RWPE2 (cell line): ENCODE measurements at places on chromosomes 3 and 15.

DNA sequence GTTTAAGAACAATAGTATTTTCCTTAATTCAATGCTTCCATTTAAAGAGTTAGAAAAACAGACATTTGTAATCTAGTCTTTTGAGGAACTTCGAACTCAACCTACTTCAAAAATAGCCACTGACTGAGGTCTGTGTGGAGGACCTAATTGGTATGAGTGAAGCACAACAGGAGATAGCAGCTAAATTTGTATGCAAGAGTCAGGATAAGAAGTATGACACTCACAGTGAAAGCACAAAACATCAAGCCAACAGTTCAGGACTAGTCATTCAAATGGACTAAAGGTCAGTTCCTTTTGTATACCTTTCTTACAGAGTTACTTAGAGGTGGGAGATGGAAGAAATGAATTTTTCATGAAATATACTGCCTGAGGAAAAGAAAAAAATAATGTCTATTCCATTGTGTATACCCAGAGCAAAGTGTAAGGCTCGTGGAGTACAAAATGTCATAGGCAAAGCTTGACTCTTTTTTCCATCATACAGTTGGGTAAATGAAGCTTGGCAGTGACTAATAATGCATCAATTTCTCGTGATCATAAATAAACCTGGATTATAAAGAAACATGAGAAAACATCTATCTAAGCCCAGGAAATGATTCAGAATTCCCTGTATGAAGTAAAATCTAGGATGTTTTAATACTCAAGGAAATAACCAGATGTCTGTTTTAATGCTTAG lies 1005.2 kb upstream of the CADM2 start:
- peaks cover 25% of the 10 kb centered on the region for H3K4me1 ChIP-seq
- no peak overlapping the region for H3K4me3 ChIP-seq
- H3K36me3 ChIP-seq: no peaks in the 10 kb centered on the region
- no peaks in the 10 kb centered on the region for H3K27me3 ChIP-seq

DNA sequence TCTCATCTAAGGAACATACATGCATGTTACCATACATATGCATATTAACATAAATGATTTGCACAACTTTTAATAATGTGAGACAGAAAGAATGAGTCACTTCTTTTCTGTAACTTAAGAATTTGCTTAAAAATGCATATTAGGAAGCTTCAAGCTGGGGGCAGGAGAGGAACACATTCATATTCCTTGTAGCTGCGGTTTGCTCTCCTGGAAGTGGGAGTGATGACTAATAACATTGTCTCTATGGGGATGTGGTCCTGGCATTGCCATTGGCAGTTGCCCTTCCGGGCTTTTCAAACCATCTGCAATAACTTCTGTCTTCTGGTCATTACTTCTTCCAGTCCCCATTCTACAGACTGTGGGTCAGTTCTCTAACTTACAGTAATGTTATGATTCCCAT lies 15.6 kb downstream of the CHST2 start:
- H3K4me3 ChIP-seq: no peak overlapping the region
- peaks cover 23% of the 10 kb centered on the region for H3K4me1 ChIP-seq
- no peaks in the 10 kb centered on the region for H3K36me3 ChIP-seq

DNA sequence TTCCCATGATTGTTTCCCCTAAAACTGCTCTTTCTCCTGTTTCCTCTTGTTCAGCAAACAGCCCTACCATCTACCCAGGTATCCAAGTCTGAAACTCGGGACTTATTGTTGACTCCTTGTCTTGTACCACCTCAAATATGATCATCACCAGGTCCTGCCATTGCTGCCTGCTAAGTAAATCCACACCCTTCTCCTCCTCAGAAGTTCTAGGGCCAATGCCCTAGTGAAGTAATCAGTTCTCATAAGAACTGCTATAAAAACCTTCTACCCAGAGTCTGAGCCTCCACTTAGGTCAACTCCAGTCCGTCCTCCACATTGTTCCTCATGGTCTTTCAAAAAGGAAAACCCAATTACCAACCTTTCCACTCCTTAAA lies 77.0 kb upstream of the IL12A start:
- no peaks in the 10 kb centered on the region for H3K36me3 ChIP-seq
- H3K4me3 ChIP-seq: no peak overlapping the region
- no peak for DNase-seq
- no peaks in the 10 kb centered on the region for H3K4me1 ChIP-seq
- H3K27me3 ChIP-seq: no peaks in the 10 kb centered on the region
- no peak overlapping the region for H3K27ac ChIP-seq

- H3K27me3 ChIP-seq: no peaks in the 10 kb centered on the region
- no peak for DNase-seq
- H3K4me1 ChIP-seq: no peaks in the 10 kb centered on the region
Observed at GRCh38 chr3:69738315-69738714, 949 bp upstream of the MITF start.

GRCh38 chr3:143718463-143718862 lies 129.8 kb downstream of the SLC9A9 start:
- no peaks in the 10 kb centered on the region for H3K4me1 ChIP-seq
- H3K4me3 ChIP-seq: no peak overlapping the region
- no peaks in the 10 kb centered on the region for H3K27me3 ChIP-seq

- peaks cover 13% of the 10 kb centered on the region for H3K36me3 ChIP-seq
- peaks cover 6% of the 10 kb centered on the region for H3K4me1 ChIP-seq
- no peak for DNase-seq
- H3K27ac ChIP-seq: peak overlapping the region; percentile 8
- H3K4me3 ChIP-seq: no peak overlapping the region
Observed at GRCh38 chr15:71780115-71780976, 30.0 kb upstream of the NR2E3 start.

DNA sequence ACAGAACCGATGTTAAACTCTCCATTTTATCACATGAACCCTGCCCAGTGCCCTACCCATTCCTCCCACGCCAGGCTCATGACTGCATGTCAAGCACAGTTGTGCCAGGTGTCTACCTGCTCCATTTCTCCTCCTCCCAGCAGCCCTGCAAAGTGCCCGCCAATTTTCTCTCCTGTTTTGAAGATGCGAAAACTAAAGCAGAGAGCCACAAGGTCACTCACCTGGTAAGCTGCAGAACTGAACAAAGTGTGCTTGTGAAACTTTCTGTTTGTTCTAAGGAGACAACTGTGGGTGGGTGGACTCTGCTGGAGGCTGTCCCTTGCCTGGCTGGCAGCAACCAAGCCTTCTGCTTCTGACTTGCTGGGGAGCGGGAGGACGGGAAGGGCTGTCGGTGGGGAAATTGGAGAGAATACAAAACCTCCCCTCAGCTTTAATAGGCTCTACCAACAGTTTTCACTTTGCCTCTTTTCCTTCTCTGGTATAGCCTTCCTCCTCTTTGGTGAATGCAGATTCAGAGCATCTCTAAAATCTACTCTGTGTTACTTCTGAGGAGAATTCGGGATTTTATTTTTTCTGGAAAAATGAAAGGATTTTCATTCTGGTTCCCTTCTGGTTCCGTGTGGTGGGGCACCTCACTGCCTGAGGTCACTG lies 23.0 kb downstream of the LIMD1 start:
- peaks cover 18% of the 10 kb centered on the region for H3K36me3 ChIP-seq
- DNase-seq: no peak
- no peaks in the 10 kb centered on the region for H3K27me3 ChIP-seq
- no peak overlapping the region for H3K4me3 ChIP-seq
- H3K4me1 ChIP-seq: peaks cover 4% of the 10 kb centered on the region

- peaks cover 6% of the 10 kb centered on the region for H3K27me3 ChIP-seq
- no peak for DNase-seq
- no peaks in the 10 kb centered on the region for H3K36me3 ChIP-seq
- no peak overlapping the region for H3K4me3 ChIP-seq
Observed at GRCh38 chr15:77715051-77715450, 82.3 kb upstream of the LINGO1 start.

DNA sequence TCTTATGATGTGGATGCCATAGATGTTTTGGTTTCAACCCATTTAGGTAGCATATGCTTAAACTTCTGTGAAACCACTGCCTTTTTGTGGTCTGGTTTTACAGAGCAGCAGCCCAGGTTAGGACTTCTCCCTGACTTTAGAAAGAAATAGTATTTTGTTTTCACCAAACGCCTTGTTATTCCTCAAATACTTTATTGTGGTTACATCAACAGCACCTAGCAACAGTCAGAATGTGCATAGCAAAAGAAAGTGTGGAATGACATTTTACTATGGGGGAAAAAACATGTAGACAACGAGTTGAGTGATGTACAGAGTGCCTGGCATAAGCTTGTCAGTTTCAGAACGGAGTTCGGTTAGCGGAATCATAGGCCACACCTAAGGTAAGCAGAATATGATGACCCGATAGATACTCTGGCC lies 159.2 kb downstream of the TPRG1 start:
- no peak overlapping the region for H3K4me3 ChIP-seq
- H3K4me1 ChIP-seq: peaks cover 3% of the 10 kb centered on the region
- no peak for DNase-seq
- H3K36me3 ChIP-seq: no peaks in the 10 kb centered on the region

DNA sequence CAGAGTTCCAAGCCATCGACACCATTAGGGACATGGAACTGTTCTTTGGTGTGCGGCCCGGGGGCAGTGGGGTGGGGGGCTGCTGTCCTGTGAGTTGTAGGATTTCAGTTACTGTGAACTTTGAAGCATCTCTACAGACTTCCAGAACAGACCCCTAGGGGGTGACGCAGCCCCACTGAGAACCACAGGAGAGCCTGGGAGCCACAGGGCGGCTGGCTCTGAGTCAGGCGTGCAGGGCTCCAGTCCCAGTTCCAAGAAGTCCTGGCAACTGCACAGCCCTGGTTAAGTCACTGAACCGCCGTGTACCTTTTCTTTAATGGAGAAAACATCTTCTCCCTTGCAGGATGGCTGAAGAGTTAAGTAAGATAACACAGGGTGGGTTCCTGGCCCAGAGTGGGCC lies 23.5 kb upstream of the LRTM1 start:
- DNase-seq: no peak
- no peaks in the 10 kb centered on the region for H3K36me3 ChIP-seq
- peaks cover 8% of the 10 kb centered on the region for H3K4me1 ChIP-seq
- no peak overlapping the region for H3K4me3 ChIP-seq
- H3K27ac ChIP-seq: no peak overlapping the region

DNA sequence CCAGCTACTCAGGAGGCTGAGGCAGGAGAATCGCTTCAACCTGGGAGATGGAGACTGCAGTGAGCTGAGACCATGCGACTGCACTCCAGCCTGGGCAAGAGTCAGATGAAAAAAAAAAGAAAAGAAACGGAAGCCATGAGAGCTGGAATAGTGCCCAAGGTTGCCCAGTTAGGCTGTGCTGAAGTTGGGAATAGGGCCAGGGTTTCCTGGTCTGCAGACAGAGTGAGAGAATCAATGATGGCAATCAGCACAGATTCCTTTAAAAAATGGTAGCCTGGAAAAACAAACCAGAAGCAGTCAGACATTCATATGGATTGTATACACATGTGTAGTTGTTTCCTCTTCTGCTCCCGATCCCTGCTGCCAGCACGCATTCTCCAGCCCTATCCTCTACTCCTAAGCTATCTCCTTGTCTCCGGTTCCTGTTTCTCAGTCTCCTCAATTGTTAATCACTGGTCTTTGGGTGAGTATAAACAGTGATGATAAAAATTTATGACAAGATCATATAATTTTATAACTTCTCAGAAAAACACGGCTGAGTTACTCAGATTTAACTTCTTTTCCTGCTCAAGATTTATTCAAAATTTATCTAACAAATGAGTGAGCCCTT lies 316.2 kb upstream of the UMPS start:
- no peak for DNase-seq
- no peak overlapping the region for H3K4me3 ChIP-seq
- no peaks in the 10 kb centered on the region for H3K36me3 ChIP-seq
- H3K4me1 ChIP-seq: peaks cover 10% of the 10 kb centered on the region

- H3K36me3 ChIP-seq: no peaks in the 10 kb centered on the region
- no peak overlapping the region for H3K4me3 ChIP-seq
- no peak for DNase-seq
- no peaks in the 10 kb centered on the region for H3K27me3 ChIP-seq
Observed at GRCh38 chr15:44315773-44316465, 27.4 kb downstream of the GOLM2 start.

DNA sequence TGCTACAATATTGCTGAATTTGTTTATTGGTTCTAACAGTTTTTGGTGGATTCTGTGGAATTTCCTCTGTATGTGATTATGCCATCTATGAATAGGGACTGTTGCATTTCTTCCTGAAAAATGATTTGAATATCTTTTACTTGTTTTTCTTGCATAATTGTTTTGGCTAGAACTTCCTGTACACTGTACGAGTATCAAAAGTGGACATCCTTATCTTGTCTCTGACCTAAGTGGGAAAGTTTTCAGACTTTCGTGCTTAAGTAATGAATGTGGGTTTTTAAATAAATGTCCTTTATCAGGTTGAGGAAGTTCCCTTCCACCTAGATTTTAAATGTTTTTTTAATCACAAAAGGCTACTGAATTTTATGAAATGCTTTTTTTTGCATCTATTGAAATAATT lies 203.8 kb upstream of the ATP10A start:
- H3K4me1 ChIP-seq: no peaks in the 10 kb centered on the region
- no peaks in the 10 kb centered on the region for H3K36me3 ChIP-seq
- peaks cover 26% of the 10 kb centered on the region for H3K27me3 ChIP-seq
- no peak overlapping the region for H3K27ac ChIP-seq

- H3K4me1 ChIP-seq: peaks cover 6% of the 10 kb centered on the region
- no peaks in the 10 kb centered on the region for H3K36me3 ChIP-seq
- peak overlapping the region; percentile 64 for H3K27ac ChIP-seq
- no peak for DNase-seq
Observed at GRCh38 chr15:40471105-40471807, 472 bp downstream of the CHST14 start.

DNA sequence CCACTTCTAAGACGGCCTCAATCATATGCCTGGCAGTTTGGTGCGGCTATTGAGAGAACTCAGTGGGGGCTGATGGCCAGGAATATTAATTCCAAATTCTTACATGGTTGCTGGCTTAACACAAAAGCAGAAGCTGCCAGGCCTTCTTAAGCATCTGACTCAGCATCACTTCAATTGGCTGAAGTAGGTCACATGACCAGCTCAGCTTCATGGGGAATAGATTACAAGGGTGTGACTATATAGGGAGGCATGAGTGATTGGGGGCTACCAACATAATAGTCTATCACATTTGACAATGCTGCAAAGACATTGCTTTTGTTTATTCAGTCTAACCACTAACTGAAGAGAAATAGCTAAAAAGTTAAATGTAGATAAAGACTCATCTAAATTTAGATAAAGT lies 101.6 kb upstream of the ANKRD28 start:
- H3K27ac ChIP-seq: no peak overlapping the region
- peaks cover 11% of the 10 kb centered on the region for H3K4me1 ChIP-seq
- no peak overlapping the region for H3K4me3 ChIP-seq
- no peak for DNase-seq

- DNase-seq: no peak
- no peak overlapping the region for H3K27ac ChIP-seq
- H3K4me3 ChIP-seq: no peak overlapping the region
- no peaks in the 10 kb centered on the region for H3K36me3 ChIP-seq
- no peaks in the 10 kb centered on the region for H3K27me3 ChIP-seq
Observed at GRCh38 chr3:185866555-185866954, 41.7 kb upstream of the IGF2BP2 start.

DNA sequence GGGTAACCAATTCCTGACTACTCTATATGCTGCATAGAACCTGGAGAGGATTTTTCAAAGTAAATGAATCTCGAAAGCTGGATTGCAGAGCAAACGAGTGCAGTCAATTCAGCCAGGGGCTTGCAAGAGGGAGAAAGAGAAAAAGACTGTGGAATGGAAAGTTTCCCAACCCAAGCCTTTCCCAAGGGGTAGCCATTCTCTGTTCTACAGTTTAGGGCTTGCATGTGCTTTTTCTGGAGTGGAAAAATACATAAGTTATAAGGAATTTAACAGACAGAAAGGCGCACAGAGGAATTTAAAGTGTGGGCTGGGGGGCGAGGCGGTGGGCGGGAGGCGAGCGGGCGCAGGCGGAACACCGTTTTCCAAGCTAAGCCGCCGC lies 511 bp upstream of the RARB start:
- H3K4me3 ChIP-seq: peak overlapping the region; percentile 12
- DNase-seq: no peak
- peaks cover 29% of the 10 kb centered on the region for H3K4me1 ChIP-seq
- H3K27me3 ChIP-seq: no peaks in the 10 kb centered on the region
- H3K36me3 ChIP-seq: no peaks in the 10 kb centered on the region
